ENCODE measurements at places on chromosomes 3 and 15.

DNA sequence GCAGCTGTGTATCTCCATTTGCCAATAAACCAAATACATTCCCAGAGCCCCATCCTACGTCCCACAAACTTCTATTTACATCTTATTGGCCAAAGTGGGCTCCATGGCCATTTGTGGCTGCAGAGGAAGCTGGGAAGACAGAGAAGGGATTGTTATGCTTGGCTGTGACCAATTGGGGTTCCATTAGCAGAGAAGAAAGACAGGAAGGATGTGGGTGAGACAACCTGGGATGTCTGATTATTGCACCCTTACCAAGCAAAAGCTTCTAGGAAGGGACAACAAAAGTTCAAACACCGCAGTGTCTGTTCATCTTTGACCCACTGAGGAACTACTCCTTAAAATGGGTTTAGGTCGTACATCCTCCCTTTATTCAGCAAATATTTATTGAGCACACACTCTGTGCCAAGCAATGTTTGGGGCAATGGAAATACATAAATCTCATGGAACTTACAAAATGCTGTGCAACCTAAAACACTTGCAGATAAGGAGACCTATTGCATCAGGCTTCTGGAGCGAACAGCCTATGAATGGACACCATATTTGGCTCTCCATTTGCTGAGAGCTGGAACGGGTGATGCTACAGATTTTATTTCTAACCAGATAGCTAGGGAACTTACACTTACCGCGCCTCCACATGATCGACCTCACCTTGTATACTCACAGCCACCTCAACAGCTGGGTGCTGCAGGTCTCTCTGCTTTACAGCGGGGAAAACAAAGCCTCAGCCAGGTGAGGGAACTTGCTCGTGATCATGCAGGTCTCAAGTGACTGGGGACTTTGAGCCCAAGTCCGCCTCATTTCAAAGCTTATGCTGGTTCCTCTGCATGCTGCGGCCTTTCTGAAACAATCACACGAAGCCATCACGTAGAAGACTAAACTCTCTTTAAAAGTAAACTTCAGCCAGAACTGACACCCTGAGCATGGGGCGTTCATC, 21.4 kb upstream of the NR2E3 start:
- DNase-seq = no peak

GRCh38 chr3:65234499-65234898, 546.7 kb upstream of the ADAMTS9 start:
- DNase-seq = no peak

DNA sequence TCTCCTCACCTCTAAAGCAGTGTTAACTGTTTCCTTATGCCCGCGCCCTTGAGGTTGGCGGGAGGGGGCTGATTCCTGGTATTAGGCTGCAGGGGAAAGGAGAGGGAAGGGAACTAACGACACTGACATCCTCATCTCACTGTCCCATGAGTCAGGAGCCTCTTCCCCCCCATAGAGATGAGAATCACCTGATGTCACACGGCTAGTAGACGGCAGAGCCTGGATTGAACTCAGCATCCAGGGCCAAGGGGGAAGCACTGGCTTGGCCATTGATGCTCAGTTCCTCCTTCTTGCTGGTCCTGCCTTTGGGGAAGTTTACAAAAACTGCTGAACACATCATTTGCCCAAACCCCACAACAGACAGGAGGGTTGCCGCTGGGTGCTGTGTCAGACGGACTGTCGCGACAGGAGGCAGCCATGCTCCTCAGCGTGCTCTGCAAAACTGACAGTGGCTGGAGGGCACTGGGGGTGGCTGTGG, 38.5 kb downstream of the IDH2 start:
- no peak for DNase-seq

DNA sequence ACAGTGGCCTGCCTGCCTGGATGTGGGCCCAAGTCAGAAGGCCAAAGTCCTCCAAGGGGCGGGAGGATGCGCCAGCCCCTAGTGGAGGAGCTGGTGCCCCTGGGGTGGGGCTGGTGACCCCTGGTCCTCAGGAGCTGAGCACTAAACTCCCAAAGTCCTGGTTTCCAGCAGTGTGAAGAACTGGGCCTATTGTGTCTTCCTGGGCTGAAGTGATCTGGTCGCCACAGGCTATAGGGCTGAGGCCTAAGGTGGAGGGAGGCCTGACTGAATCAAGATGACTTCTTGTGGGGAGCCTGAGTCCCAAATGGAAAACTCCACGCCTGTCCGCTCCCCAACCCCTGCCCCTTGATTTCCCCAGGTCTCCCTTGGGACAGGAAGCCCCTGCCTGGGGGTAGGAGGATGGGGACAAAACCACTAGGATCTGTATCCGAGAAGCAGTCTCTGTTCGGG, 753 bp upstream of the FES start:
- no peak for DNase-seq

DNA sequence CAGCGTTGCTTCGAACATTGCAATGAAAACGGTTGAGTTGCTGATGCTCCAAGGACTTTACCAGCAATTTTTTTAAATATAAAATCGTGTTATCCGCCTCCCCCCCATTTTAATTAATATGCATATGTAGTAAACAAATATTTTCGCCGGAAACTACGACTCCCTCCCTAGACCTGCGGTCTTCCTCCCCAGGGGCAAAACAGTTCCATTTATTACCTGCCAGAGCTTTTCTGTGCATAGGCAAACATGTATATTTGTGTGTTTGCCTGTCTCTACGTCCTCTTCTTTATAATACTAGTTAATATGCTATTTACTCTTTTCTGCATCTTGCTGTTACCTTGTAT, 593 bp upstream of the RSL24D1 start:
- DNase-seq = no peak

- DNase-seq = no peak
Measured at GRCh38 chr15:85752124-85752475, 42.6 kb downstream of the KLHL25 start.
